Activated CD8-positive, alpha-beta memory T cell treated with anti-CD3 and anti-CD28 coated beads, Interleukin-2, amount 10 ng/mL, durations not matched to agents 7 days and 5 days (primary cell): ENCODE measurements at places on chromosomes 4 and X.
A peak's percentile ranks its signal among the peaks of the same experiment; 100 is the strongest.

DNA sequence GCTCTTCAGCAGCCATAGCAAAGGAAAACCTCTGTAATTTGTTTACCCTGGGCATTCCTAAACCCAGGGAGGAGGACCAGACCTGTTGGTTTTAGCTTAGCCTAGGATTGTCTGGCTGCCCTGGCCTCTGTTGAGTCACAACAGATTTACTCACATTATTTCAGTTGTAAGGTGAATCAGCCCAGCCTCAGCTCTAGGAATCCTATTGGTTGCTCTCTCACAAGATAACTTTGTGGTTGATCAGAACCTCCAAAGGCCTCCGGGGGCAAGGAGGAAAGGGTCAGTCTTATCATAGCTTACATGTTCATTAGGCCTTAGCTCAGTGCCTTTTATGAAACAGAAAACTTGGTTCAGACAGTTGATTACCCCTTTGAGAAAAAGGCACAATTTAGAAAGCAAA, 41.0 kb downstream of the PDK3 start:
- DNase-seq: peak; percentile 52

DNA sequence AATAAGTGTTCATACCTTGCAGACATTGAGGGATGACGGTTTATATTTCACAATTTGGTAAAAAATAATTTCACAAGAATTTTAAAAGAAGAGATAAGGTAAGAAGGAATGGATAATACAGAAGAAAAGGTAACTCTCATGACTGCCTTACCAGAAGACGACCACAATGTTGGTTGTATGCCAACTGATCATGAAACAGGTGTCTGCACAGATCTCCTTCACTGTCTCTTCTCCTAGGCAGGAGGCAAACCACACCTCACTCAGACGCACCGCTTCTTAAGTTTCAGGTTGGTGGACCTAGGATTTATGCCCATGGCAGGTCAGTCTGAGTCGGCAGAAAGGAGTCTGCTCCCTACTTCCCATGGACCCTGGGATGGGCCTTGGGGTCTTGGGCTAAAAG, 177.2 kb downstream of the VSIG4 start:
- DNase-seq: no peak

DNA sequence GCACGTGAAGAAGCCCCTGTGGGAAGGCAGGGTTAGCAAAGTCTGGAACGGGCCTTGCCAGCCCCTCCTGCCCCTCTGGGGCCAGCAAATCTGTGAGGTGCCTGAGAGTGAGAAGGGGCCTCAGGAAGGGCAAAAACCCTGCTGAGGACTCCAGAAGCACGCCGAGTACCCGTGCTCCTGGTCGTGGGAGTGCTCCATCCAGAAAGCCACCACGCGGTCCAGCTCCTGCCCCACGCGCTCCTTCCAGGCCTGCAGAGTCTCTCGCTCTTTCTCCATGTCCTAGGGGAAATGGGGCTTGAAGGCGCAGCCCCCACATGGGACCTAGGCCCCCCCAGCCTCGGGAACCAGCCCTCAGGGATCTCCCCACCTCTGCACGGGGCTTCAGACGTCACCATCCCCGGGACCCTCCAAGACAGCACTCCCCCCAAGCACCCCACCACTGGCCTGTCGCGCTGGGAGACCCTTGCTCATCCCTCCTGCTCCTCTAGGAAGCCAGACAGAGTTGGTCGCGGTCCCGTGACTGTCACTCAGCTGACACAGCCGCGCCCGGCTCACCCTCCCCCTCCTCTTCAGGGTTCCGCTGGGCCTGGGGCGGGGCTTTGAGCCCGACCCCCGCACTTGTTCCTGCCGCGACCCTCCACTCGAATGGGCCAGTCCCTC, at the start of gene RENBP:
Gene RENBP (minus strand): TSS at position 504 of the 660 bp plus-strand sequence. CDS start 33 bp downstream, at position 471.
- DNase-seq: peak; percentile 56

GRCh38 chr4:168685136-168685809, 188.4 kb downstream of the PALLD start:
- no peak for DNase-seq

- no peak for DNase-seq
Measured at GRCh38 chr4:159705334-159705733, 602.5 kb downstream of the RAPGEF2 start.
